Foreskin melanocyte (primary cell): ENCODE measurements at places on chromosomes 5 and 9.

GRCh38 chr5:55694152-55694830 is 17.8 kb downstream of the SLC38A9 start:
- DNase-seq, result no peak

DNA sequence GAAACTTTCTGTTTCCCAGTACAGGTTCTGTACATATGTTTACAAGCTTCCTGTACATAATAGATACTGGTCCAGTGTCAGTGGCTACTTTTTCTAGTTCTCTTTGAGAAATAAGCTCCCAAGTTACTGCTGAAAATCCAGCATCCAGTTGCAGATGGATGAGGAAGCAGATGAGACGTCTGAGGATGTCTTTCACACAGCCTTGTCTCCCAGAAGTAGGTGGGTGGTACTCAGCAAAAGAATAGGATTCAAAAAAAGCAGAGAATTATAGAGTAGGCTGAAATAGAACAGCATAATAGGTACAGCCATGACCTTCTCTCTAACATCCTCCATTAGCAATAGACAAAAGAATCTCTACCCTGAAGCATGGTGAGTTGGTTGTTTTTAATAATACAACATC is 77.7 kb downstream of the BRINP1 start:
- DNase-seq, result no peak

GRCh38 chr5:158569534-158569933 is 530.2 kb downstream of the EBF1 start:
- DNase-seq, result no peak

- DNase-seq, result no peak
Observed at GRCh38 chr9:120413121-120414048, 166.6 kb downstream of the CDK5RAP2 start.

- no peak for DNase-seq
Observed at GRCh38 chr5:33275921-33276627, 164.7 kb upstream of the TARS1 start.
